ENCODE measurements at places on chromosomes 5 and 9. TPM values are rescaled to one million over a fixed set of nuclear protein-coding genes. Genes with fewer than 3 reads are reported as not detected.
A peak's percentile ranks its signal among the peaks of the same experiment; 100 is the strongest.

DNA sequence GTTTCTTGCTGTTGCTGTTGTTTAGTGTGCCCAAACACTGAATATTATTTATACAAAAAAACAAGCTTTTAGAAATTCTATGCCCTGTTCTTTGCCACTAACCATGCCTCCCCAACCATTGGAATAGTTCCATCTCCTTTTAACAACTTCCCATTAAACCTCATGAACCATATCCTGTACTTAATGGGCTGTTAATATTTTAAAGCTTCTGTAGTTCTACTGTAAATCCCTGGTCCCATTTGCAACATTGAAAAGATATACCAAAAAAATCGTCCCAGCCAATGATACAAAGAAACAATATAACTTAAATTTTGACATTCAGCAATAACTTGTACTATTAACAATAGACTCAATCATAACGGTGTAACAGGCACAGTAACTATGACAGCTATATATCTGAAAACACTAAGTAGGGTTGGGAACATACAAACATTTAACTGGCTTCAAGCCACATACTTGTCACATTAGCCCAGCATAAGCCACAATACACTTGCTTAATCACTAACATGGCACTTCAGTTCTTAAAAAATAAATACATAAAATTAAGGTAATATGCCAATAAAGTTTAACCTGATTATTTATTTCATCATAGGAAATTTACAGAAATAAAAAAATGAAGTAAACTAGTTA is 86.1 kb downstream of the ADAMTS6 start:
- DNase-seq = no peak

RHOBTB3 gene
- polyA plus RNA-seq = 108 TPM

DNA sequence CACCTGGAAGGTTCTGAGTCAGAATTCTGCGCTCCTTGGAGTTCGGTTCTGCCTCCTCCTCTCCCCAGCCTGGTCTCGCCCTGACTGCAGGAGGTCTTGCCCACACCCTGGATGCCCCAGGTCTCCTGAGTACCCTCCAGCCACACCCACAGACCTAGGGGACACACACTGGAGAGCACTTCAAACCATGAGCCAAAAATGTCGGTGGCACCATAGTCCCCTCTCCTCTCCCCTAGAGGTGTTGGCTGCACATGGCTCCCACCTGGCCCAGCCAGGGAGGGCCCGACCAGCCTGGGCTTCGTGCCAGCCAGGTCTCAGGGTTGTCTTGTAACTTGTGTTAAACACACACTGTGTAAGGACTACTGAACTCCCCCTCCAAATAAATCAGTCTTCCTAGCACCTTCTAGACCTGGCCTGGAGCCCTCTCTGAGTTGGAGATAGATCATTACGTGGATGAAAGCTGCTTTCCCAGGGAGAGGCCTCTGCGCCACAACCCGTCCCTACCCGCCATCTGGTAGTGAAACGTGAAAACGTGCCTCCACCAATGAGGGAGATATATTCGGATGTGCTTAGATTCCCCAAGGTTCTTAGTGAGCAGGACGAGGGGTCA is 49.9 kb upstream of the CTSL start:
- no peak for DNase-seq

GRCh38 chr9:10855847-10856246 is 243.0 kb upstream of the PTPRD start:
- no peak for DNase-seq

DMRT3 gene
- polyA plus RNA-seq = 0.43 TPM

- DNase-seq = no peak
These were observed 28.2 kb downstream of the CATSPER3 start for GRCh38 chr5:134995850-134996402.

- DNase-seq = no peak
These were observed 119.4 kb downstream of the SPOCK1 start for GRCh38 chr5:137379555-137380286.

- DNase-seq = no peak
These were observed 127.3 kb downstream of the SPATA31D1 start for GRCh38 chr9:82115900-82116299.

TMEM252 gene
- polyA plus RNA-seq = 1.4 TPM

DNA sequence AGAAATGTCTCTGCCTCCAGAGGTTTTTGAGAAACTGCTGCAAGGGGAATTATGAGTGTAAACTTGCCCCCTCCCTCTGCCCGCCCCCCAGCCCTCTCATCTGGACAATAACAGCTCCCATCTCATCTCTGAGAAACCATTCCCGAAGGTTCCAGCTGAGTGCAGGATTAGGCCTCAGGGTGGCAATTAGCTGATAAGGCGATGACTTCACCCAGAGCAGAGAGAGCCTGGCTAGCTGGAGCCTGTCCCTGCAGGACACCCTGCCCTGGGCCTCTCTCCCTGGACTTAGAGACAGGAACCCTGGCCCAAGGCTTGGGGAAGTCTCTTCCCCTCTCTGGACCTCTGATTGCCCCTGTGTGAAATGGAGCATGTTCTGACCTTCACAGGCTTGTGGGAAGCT is 45.7 kb upstream of the HAND1 start:
- peak; percentile 32 for DNase-seq

DNA sequence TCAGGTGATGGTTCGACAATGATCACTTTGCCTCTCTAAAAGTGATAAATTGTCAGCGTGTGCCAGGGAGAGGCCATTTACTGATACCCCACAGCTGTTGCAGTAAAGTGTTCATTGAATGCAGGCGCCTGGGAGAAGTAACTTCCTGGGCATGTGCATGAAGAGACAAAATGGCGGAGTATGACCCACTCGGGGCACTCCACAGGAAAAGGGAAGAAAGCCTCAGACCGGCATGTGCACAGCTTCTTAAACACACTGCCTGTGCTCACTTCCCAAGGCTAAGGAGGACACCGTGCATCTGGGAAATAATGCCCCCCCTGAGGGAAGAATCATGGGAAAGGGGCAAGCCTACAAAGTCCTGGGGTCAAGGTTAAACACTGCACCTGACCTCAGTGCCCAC is 329.5 kb downstream of the ICE1 start:
- DNase-seq = no peak

- peak; percentile 36 for DNase-seq
These were observed 763 bp downstream of the TJP2 start for GRCh38 chr9:69174616-69175463.

- no peak for DNase-seq
These were observed 125.6 kb downstream of the NTRK2 start for GRCh38 chr9:84794981-84795637.

SPINK6 gene
- not detected for polyA plus RNA-seq

ZNF366 gene
- polyA plus RNA-seq = 3.0 TPM

DNA sequence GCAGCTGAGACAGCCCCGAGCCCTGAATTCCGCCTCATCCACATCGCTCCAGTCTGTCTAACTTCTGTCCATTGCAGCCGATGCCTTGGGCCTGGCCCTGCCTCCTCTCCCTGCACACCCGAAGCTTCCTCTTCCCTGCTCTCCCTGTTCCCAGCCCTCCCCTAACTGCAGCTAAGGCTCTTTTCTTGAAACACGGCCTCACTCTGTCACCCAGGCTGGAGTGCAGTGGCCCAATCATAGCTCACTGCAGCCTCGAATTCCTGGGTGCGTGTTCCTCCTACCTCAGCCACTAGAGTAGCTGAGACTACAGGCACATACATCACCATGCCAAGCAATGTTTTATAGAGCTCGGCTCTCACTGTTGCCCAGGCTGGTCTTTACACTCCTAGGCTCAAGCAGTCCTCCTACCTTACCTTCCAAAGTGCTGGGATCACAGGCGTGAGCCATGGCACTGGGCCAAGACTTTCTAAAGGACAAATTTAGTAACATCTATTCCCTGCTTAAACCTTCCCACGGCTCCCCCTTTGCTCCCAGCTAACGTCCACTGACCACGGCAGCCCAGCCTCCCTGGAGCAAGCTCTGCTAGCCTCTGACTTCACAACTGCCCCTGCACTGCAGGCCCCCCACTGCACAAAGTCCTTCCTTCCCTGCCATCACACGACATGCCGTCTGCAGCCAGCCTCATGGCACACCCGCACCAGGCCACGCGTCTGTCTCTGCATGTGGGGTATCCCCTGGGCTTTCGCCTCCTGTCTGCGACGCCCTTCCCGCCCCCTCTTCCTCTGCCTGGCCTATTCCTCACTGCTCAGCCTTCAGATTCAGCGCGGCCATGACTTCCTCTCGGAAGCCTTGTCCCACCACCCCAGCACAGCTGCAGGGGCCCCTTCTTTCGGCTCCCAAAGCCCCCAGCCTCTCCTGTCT is 28.6 kb downstream of the LAMC3 start:
- DNase-seq = no peak

GRCh38 chr5:35753500-35753899 is 103.2 kb upstream of the IL7R start:
- DNase-seq = no peak

TMEM8B gene
- polyA plus RNA-seq = 14.0 TPM

RANBP6 gene
- polyA plus RNA-seq = 18.1 TPM

DNA sequence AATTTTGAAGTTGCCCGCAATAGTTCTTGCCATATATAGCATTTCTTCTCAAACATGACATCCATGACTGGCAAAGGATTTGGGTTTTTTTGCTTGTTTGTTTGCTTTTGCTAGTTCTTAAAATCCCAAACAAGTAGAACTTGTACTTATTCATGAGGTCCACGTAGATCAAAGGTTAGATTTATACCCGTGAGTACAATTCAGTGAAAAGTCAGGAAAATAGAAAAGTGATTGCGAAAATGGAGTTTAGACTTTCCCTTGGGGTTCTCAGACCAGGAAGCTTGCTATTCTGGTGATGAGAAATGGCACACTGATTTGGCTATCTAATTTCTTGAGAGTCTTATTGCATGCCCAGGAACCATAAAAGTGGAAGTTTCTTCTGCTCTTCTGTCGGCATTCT is 304.7 kb downstream of the CTNND2 start:
- no peak for DNase-seq

CYSRT1 gene
- polyA plus RNA-seq = 3.3 TPM

GRCh38 chr5:147454996-147455677 is 54.7 kb downstream of the DPYSL3 start:
- DNase-seq = peak; percentile 80

- DNase-seq = peak; percentile 54
These were observed at the start of gene PTPRD for GRCh38 chr9:10612641-10613398. TSS of gene PTPRD (minus strand) at chr9:10613002.

DNA sequence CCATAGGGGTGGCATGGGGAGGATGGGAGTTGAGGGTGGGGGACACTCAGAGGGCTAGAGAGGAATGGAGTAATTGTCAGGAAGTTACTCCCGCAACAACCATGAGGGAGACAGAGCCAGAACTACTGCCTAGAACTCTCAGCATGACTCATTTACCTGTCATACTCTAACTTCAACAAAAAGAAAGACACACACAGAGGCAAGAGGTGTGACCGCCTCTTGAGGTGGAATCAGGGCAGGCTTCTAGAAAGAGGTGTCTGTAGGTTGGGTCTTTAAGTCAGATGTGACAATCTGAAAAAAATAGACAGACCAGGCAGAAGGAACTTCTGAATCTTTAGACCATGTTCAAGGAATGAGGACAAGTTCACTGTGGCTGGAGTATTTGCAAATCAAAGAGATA is 73.4 kb downstream of the GABBR2 start:
- no peak for DNase-seq

DNA sequence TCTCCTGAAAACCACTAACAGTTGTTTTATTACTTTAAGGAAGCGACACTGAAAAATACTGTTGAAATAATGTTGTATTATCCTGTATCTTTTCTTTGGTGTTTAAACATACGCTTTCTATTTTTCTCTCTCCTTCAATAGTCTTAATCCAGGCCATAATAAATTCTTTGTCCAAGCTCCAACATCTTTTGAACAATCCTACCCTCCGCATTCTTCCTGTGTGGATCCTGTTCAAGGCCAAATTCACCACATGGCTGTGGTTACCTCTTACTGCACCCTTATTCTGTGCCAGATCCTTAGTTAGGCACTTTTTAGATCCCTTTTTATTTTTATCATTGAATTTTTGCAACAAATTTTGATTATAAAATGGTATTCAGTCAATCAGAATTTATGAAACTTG is 1691.5 kb downstream of the MAT2B start:
- no peak for DNase-seq

DNA sequence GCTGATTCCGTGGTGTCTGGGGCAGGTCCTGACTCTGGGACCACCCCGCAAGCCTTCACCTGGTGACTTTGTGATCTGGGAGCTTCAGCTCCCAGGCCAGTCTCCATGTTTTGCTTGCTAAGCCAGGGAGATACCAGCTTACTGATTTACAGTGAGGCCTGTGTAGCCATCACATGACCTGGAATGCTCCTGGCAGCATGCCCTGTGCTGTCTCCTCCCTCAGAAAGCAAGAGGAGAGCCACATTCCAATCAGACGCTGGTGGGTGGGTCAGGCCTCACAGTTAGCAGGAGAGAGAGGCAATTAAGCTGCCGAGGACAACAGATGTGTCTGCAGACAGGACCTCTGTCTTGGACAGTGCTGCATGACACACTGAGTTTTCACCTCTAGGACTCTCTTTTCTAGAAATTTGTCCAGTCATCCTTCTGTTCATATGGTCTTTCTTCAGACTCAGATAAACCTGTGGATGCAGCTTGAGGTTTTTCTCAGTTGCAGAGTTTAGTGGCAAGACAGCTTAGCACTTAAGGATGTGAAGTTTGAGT is 24.4 kb upstream of the GRPEL2 start:
- peak; percentile 94 for DNase-seq

ATOX1 gene
- polyA plus RNA-seq = 43.2 TPM

DNA sequence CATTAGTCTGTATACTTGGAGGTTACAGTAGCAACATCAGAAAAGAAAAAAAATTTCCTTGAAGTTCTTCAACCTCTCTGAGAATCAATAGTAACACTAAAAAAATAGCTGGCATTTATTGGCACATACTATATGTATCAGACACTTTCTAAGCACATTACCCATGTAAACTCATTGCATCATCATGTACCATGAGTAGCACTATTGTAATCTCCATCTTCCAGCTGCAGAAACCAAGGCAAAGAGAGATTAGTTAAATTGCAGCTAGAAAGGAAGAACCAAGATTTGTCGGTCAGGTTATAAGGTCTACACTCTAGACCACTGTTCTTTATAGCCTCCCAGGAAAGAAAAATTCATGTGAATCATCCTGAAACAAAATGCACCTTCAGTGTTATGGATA is 31.4 kb upstream of the RAB3C start:
- no peak for DNase-seq

GRCh38 chr9:133355881-133356357 is 368 bp downstream of the SURF1 start:
- DNase-seq = no peak

DNA sequence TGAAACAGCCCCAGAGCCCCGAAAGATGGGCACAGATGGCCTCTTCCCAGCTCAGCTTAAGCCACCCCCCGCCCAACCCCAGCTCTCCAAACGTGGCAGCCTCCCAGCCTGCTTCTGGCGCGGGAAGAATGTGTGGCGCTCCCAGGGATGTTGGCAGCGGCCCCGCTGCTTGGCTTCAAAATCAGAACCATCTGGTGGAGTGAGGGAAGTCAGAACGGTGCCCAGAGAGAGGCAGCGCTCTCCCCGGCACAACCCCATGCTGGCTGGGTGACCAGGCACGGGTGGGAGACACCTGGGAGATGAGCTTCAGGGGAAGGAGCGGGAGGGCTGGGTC is 72.7 kb upstream of the ORM1 start:
- peak; percentile 92 for DNase-seq

GRCh38 chr9:37447111-37447510 is 18.1 kb downstream of the ZBTB5 start:
- no peak for DNase-seq

POLK gene
- 17.7 TPM for polyA plus RNA-seq

IGIP gene
- polyA plus RNA-seq = 4.0 TPM

All from muscle of back (tissue), 13 donors.